ENCODE measurements at places on chromosomes 5 and 9.

DNA sequence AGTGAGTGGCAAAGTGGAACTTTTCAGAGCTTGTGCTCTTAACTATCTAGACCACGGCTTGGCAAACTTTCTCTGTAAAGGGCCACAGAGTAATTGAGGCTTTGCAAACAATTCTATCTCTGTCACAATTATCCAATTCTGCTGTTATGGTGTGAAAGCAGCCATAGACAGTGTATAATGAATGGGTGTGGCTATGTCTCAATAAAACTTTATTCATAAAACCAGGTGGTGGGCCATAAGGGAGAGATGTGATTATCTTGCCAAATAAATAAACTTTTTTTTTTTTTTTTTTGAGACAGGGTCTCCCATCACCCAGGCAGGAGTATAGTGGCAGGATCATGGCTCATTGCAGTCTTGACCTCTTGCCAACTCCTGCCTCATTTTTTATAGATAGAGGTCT, 78.7 kb upstream of the GNA14 start:
- no peak for DNase-seq

DNA sequence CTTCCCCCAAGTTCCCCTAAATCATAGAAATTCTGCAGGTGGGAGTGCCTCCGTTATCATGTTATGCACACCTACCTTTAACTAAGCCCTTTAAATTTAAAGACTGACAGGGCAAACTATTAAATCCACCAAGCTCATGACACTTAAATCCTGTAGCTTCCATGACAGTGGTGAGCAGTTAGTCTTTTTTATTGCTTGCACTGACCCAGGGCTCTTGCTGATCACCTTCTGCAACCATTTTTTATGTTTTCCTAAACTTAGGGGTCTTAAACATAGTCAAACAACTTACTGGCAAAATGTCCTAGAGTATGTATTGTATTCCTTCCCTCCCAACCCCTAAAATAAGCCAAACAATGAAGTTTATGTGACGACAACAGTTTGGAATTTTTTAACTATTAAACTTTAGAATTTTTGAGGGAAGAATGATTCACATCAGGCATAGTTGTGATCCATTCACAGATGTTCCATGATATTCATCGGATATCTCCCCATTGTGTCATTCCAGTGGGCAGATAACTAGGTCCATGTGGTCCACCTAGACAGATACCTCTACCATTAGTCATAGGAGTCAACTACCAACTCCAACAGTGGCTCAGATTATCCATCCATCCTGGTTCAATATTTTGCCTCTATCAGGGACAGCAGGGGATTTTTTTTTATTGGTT, 283.1 kb downstream of the ADAMTS6 start:
- DNase-seq: no peak

DNA sequence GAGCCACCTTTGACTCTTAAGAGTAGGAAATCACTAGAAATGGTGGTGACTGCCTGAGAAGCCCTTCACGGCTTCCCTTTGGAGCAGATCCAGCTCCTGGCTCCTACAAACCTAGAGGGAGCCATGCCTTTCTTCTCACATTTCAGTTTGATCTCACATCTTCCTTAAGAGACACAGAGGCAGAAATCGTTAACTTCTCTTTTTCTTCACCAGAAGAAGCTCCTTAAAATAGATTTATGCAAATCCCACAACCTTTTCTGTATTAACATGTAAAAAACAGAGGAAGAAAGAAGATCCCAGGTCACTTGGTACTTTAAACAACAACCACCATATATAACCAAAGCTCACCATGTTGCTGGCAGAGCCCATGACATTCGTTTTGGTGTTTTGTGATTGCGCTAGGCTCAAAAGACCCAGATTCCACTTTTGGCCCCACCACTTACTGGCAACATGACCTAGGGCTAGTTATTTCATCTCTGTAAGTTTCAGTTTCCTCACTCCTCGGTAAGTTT, 29.6 kb downstream of the PAX5 start:
- DNase-seq: no peak

GRCh38 chr5:55102348-55102747, at the start of gene GZMA:
Gene GZMA, plus strand, starts transcription at chr5:55102646. Its CDS starts 37 bp downstream, at chr5:55102683.
- DNase-seq: no peak

- DNase-seq: no peak
Observed at GRCh38 chr5:110086658-110087388, 397.1 kb downstream of the MAN2A1 start.

GRCh38 chr9:120043448-120043847, 536.5 kb downstream of the CDK5RAP2 start:
- no peak for DNase-seq

GRCh38 chr5:100855295-100855694, 47.8 kb downstream of the ST8SIA4 start:
- DNase-seq: no peak

- DNase-seq: no peak
Observed at GRCh38 chr9:35556776-35557175, 48.3 kb upstream of the TESK1 start.

DNA sequence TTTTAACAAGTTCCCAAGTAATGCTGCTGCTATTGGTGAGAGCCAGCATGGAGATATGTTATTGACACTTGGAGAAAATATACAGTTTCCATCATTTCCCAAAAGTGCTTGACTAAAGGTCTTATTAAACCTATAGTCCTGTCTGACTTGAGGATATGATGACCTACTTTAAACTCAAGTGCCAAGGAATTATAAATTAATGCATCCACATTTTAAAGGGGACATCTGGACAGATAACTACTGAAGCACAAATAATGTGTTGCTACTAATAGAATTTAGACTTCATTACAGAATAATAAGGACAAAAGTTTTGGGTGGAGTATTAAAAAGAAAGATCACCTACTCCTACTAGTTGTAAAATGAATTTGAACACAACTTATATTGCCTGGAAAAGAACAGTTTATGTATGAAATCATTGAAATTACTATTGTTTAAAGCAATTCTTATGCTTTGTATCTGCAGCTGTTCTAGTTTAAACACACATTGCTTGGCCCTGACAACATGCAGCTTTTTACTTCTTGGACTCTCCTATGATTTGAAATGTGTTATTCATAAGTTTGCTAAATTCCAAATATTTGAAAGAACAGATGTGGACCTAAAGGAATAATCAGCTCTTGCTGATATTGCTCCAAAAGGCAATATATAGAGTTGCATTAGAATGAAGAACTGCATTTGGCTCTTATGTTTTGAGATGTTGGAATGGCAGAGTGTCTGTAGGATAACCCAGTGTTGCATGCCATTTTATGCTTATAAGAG, 73.4 kb downstream of the SGCD start:
- DNase-seq: no peak

- DNase-seq: no peak
Observed at GRCh38 chr5:106399391-106399790, 1271.3 kb downstream of the EFNA5 start.

- DNase-seq: no peak
Observed at GRCh38 chr5:33300209-33300742, 140.5 kb upstream of the TARS1 start.

- DNase-seq: no peak
Observed at GRCh38 chr9:31232485-31232884, 1152.0 kb upstream of the ACO1 start.

GRCh38 chr9:80948066-80948465, 741.3 kb downstream of the TLE1 start:
- no peak for DNase-seq

GRCh38 chr5:174755106-174755505, 30.7 kb downstream of the MSX2 start:
- no peak for DNase-seq
